Stimulated activated CD8-positive, alpha-beta memory T cell treated with anti-CD3 and anti-CD28 coated beads, Interleukin-7, amount 100 ng/mL, for 1 hour (primary cell): ENCODE measurements at places on chromosomes 4 and X.

DNA sequence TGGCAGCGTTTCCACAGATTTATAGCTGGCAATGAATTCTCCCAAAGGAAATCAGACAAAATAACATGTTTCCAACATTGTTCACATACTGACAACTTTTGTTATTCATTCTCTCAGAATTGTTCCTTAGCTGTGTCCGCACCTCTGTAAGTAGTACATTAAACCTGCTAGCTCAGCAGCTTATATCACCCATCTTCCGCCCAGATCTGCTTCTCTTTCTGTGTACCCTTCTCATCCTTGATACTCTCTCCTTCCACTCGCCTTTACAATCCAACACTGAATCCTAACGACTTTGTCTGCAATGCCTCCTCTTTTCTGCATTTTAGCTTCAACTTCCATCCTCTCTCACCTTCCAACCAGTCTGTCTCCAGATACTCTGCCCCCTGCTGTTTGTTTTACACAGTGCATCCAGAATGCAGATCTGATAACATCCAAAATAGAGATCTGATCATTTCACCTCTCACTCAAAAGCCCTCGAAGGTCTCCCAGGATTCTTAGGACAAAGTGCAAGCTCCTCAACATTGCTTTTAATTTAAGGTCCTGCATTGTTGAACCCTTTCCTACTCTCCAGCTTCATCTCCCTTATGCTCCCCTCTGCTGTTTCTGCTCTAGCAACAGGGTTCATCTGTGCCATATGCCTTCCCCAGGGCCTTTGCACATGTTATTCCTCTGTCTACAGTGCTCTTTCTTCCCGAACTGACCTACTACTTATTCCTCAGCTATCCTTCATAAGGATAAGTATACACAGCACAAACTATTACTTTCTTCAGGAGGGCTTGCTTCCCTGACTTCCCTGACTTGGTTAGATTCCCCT lies 67.3 kb upstream of the VBP1 start:
- no peak for DNase-seq

GRCh38 chrX:21662761-21663160 lies 4.6 kb upstream of the KLHL34 start:
- DNase-seq: no peak

DNA sequence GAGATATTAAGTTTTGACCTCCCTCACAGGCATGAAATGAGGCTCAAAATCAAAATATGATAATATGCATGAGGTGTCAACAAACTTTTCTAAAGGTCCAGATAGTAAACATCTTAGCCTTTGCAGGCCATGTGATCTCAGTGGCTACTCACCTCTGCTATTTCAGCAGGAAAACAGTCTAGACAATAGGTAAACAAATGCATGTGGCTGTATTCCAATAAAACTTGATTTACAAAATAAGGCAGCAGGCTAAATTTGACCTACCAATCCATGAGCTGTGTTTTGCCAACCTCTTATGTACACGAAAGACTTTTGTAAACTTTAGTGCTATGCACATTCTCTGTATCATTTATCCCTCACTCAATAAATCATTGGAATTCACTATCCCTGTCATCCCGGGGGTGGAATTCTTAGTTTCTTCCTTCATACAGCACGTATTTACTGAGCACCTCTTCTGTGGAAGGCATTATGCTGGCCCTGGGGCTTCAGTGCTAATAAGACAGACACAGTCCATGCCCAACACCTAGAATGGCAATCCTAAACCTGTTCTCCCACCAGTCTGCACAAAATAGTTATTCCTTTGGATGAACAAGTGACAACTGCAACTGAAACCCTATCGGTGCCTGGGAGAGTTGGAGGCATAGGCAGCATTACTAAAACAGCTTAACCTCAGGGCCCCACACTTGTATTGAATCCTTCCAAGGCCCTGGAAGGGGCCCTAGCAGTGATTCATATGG lies 19.9 kb downstream of the MAGEB17 start:
- DNase-seq: no peak

GRCh38 chrX:110245011-110245410 lies 72.9 kb downstream of the AMMECR1 start:
- DNase-seq: no peak

DNA sequence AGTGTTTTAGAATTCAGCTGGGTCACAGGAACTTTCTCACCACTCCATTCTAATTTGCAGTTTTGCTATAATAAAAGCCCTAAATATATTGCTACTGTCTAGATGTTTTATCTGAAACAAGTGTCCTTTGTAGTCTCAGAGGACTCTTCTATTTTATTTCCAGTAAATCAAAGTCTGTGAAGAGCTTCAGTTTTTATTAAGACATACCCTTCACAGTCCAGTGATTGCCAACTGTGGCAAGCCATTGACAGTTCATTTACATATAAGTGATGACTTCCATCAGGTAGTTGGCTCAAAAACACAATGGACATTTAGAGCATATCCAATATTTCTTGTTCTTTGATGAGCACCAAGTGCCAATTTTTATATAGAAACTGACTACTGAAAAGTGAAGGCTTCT lies 466.1 kb downstream of the IQCM start:
- no peak for DNase-seq

GRCh38 chrX:19958552-19959486 lies 32.0 kb downstream of the BCLAF3 start:
- no peak for DNase-seq

DNA sequence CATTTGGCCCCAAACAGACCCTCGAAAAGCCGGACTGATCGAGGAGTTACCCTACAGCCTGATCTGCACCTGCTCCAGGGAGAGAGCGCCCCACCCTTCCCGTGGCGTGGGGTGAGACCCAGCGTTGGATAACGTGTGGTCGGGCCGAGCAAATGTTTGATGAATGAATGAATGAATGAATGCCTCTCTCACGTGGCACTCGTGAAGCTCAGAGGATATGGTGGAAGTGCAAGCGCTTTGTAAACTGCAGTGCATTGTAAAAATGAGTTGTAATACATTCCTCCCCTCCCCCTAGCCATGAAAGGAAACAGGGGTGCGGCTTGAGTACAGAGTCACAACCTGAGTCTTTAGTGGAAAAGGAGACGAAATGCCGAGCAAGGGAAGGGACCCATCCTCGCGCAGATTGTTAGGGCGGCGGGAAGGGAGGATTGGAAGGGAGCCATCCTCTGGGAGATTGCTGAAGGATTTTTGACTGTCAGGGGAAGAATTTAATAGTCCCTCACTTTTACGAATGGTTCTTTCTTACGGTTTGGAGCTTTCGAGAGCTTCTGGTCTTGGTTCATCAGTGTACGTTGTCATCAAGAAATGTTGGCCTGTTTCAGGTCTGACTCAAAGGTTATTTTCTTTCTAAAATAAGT lies 772 bp upstream of the FBXW7 start:
- no peak for DNase-seq

- DNase-seq: no peak
These were observed 77.7 kb downstream of the CDS1 start for GRCh38 chr4:84660606-84661005.

DNA sequence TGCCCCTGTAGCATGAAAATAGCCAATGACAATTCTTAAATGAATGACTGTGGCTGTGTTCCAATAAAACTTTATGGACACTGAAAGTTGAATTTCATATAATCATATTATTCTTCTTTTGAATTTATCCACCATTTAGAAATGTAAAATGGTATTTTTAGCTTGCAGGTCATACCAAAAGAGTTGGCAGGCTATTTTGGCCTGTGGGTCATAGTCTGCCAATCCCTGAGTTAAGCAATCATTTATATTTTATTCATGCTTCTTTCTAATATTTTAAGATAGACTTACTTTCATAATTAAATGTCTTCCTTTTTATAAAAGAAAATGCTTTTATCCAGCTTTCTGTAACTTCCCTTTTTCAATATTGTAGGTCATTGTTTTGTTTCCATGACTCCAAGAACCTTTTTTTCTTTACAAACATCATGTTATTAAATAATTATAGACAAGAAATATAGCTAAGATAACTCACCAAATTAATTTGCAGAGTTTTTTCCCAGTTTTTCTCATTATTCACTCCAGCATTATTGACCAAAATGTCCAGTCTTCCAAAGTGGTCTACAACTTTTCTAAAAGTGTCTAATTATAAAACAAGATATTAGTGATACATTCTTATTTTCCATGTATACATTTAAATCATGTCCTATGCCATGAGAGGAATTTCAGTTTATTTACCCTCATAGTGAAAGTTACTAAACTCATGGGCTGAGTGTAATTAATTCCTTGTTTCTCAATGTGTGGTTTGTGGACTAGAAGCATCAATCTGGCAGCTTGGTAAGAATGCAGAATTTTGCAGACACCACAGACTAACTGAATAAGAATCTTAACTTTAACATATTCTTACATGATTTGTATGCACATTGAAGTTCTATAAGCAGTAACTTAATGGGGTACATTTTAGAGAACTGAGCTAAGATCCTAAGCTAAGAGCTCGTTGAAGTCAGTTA lies 4.5 kb downstream of the HPGD start:
- DNase-seq: no peak

- DNase-seq: no peak
These were observed 1.8 kb downstream of the RBM3 start for GRCh38 chrX:48576108-48576507.

GRCh38 chr4:151766691-151767090 lies 5.9 kb upstream of the GATB start:
- DNase-seq: no peak
